ENCODE measurements at places on chromosomes 3 and 15. TPM values are rescaled to one million over a fixed set of nuclear protein-coding genes. Genes with fewer than 3 reads are reported as not detected.

TM4SF18 gene
- 4.2 TPM for total RNA-seq

KLF15 gene
- 107 TPM for total RNA-seq

LMOD3 gene
- not detected for total RNA-seq

C2CD4A gene
- total RNA-seq, result 6.3 TPM

NOX5 gene
- total RNA-seq, result not detected

DNA sequence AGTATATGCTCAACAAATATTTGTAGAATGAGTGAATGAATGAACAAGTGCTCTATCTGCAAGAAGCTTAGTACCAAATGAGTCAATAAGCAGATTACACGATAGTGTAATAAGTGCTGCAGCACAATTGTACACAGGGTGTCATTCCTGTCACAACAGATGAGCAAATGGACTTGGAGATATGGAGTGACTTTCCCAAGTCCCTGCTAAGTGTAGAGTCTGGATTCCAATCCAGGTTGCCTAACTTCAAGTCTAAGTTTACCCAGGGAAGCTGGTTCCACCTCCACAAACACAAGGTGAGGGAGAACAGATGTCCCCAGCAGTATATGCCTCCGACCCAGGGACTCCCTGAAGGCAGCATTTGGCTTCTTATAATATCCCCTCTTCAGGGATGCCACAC, 77.7 kb upstream of the RAD18 start:
- no peaks in the 10 kb centered on the region for H3K27me3 ChIP-seq
- H3K4me3 ChIP-seq, result no peak overlapping the region
- DNase-seq, result no peak
- no peaks in the 10 kb centered on the region for H3K36me3 ChIP-seq

GRCh38 chr15:57217778-57218598, 158.3 kb upstream of the CGNL1 start:
- H3K4me1 ChIP-seq, result no peaks in the 10 kb centered on the region
- H3K4me3 ChIP-seq, result no peak overlapping the region
- no peak for DNase-seq
- H3K36me3 ChIP-seq, result no peaks in the 10 kb centered on the region
- H3K27me3 ChIP-seq, result no peaks in the 10 kb centered on the region

DNA sequence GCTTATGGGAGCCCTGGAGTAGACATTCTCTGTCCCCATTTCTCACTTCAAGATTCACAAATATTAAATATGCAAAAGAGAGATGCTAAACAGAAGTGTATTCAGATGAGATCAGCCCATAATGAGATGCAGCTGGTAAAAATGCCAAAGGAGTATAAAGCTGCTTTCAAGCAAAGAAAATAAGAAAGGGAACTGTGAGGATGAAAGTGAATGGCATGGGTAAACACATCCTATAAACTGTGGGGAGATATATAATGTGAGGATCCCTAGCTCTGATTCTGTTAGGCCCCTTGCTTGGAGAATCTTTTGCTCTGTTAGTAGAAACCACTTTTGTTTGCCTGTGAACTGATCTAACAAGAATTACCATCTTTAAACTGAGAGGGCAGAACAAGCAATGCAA, 396.6 kb downstream of the SOX2 start:
- no peak overlapping the region for H3K4me3 ChIP-seq
- no peaks in the 10 kb centered on the region for H3K27me3 ChIP-seq
- H3K4me1 ChIP-seq, result no peaks in the 10 kb centered on the region
- H3K36me3 ChIP-seq, result no peaks in the 10 kb centered on the region
- no peak for DNase-seq

GRCh38 chr15:53072077-53072476, 281.9 kb upstream of the ONECUT1 start:
- DNase-seq, result peak; percentile 73
- no peaks in the 10 kb centered on the region for H3K4me1 ChIP-seq
- H3K27me3 ChIP-seq, result no peaks in the 10 kb centered on the region
- H3K27ac ChIP-seq, result no peak overlapping the region

DNA sequence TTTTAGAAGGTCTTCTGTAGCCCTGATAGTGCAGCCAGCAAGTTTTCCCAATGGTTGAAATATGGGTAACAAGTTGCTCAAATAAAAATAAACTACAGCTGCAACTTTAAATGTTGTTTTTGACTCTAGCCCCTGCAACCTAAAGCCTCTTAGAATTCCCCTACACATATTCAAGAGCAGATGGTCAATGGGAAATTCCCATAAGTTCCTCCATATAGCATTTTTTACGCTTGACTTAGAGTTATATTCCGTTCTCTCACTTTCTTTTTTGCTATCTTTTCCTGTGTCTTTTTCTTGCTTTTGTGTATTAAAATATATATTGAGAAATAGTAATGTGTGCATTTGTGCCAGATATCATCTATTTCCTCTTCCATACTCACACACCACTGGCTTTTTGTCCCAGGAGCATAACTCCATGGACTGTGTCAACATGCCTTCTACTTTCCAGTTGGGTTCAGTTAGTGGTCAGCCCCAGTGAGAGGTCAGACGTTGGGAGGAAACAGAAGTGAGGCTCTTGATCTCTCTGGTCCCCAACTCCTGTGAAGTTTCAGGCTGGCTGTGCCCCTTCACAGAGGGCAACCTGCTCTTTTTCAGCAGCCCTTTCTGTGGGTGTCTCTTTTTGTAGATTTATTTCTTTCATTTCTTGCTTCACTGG, 63.3 kb upstream of the TP63 start:
- no peaks in the 10 kb centered on the region for H3K27me3 ChIP-seq
- H3K4me1 ChIP-seq, result peaks cover 3% of the 10 kb centered on the region
- no peak overlapping the region for H3K4me3 ChIP-seq
- no peak for DNase-seq
- H3K36me3 ChIP-seq, result no peaks in the 10 kb centered on the region
- H3K27ac ChIP-seq, result no peak overlapping the region

GRCh38 chr3:119759962-119760361, 21.9 kb upstream of the NR1I2 start:
- no peaks in the 10 kb centered on the region for H3K27me3 ChIP-seq
- no peak overlapping the region for H3K27ac ChIP-seq
- no peaks in the 10 kb centered on the region for H3K36me3 ChIP-seq
- DNase-seq, result no peak

- no peak for DNase-seq
- no peaks in the 10 kb centered on the region for H3K4me1 ChIP-seq
- H3K27ac ChIP-seq, result no peak overlapping the region
- H3K27me3 ChIP-seq, result no peaks in the 10 kb centered on the region
Measured at GRCh38 chr3:167450195-167450594, 23.6 kb downstream of the SERPINI2 start.

DNA sequence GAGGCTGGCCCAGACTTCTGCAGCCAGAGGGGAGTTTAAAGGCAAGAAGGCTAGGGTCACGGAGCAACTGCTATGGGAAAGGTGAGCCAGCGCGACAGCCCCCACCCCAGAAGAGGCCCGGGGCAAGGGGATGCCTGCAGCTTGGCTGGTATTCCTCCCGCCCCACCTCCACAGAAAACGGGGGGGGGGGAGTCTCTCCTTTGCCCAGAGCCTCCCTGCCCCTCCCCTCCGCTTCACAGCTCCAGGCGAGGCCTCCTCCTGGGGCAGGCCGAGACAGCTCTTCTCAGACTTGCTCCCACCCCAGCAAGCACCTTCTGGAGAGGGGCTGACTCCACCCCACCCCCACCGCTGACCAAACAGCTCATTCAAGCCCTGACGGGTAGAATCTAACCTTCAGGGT, 13.4 kb downstream of the ANP32A start:
- H3K27me3 ChIP-seq, result no peaks in the 10 kb centered on the region
- H3K4me3 ChIP-seq, result no peak overlapping the region
- H3K36me3 ChIP-seq, result no peaks in the 10 kb centered on the region
- H3K4me1 ChIP-seq, result no peaks in the 10 kb centered on the region

DNA sequence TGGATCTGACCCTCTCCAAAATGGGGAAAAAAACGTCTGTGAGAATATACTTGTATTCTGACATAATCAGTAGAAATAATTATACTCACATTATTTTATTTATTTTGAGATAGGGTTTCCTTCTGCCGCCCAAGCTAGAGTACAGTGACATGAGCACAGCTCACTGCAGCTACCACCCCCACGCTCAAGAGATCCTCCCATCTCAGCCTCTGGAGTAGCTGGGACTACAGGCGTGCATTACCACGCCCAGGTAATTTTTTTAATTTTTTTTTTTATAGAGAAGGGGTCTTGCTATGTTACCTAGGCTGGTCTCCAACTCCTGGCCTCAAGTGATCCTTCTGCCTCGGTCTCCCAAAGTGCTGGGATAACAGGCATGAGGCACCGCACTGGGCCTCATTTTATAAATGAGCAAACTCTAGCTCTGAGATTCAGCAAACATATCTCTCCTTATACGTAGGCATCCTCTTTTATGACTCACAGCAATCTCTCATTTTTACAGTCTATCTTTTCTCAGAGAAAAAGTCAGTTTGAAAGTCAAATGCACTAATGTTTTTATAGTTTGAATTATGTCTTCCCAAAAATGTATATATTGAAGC, 989 bp upstream of the VGLL3 start:
- H3K4me1 ChIP-seq, result no peaks in the 10 kb centered on the region
- H3K27me3 ChIP-seq, result peaks cover 11% of the 10 kb centered on the region
- no peak overlapping the region for H3K4me3 ChIP-seq
- no peak for DNase-seq

DNA sequence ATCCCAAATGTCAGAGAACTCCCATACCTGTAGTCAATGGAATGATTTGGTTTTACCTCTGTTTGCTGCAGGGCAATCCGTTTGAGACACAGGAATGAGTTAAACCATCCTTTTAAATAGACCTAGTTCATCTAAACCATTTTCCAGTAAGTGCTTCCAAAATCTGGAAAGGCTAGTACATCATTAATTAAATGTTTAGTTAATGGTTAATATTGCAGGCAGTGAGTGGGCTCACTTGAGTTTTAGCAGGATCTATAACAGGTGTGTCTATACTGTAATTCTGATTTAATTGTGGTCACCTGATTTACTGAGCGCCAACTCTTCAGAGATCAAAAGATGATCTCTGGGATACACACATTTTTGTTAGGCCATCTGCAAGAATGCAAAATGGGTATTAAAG, 353.9 kb upstream of the ROPN1 start:
- no peak overlapping the region for H3K4me3 ChIP-seq
- H3K27ac ChIP-seq, result no peak overlapping the region
- no peaks in the 10 kb centered on the region for H3K27me3 ChIP-seq
- no peak for DNase-seq
- no peaks in the 10 kb centered on the region for H3K4me1 ChIP-seq

DNA sequence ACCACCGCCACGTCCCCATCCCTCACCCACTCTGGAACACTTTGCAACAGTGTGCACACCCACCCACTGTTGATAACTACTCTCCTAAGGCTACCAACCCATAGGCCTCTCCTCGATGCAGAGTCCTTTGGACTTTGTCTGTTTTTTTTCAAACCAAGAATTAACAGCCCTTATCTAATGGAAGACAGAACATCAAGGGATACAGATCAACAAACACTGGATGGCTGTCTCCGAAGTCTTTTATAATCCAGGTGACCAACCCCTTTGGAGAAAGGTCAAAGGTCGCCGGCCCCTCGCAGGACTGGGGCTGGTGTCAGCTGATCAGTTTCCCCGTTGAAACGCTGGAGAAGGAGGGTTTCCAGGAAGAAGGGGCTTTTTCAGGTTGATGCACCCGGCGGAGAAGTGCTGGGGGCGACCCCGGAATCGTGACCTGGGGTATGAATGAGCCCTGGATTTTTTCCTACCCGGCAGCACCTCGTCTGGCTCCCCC, 532 bp downstream of the B4GALT4 start:
- peaks cover 8% of the 10 kb centered on the region for H3K36me3 ChIP-seq
- H3K4me3 ChIP-seq, result peak overlapping the region; percentile 68
- H3K27ac ChIP-seq, result peak overlapping the region; percentile 86
- no peaks in the 10 kb centered on the region for H3K27me3 ChIP-seq
- DNase-seq, result peak; percentile 69

DNA sequence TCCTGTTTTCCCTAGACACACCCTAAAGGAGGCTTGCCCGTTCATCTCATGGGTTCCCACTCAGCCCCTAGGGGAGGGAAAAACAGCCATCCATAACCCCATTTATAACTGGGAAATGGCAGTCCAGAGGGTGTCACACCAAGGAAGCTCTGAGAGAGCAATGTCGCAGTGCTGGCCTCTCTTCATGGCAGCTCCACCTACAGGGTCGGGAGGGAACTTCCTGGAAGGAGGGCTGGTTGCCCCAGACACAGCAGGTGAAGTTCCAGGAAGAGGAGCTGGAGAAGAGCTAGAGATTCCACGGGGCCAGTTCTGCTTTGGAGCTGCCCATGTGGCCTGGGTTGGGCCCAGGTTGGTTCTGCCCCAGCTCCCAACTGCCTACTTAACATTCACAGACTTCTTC, 22.3 kb upstream of the LINGO1 start:
- no peak for DNase-seq
- H3K4me3 ChIP-seq, result no peak overlapping the region
- no peaks in the 10 kb centered on the region for H3K4me1 ChIP-seq
- H3K36me3 ChIP-seq, result no peaks in the 10 kb centered on the region

GRCh38 chr3:41167722-41168497, 31.4 kb upstream of the CTNNB1 start:
- no peaks in the 10 kb centered on the region for H3K36me3 ChIP-seq
- H3K27ac ChIP-seq, result no peak overlapping the region
- no peaks in the 10 kb centered on the region for H3K27me3 ChIP-seq
- H3K4me3 ChIP-seq, result no peak overlapping the region
- H3K4me1 ChIP-seq, result no peaks in the 10 kb centered on the region

GRCh38 chr15:69515926-69516325, 63.3 kb downstream of the RPLP1 start:
- no peaks in the 10 kb centered on the region for H3K4me1 ChIP-seq
- H3K36me3 ChIP-seq, result no peaks in the 10 kb centered on the region
- DNase-seq, result no peak
- H3K4me3 ChIP-seq, result no peak overlapping the region
- H3K27ac ChIP-seq, result no peak overlapping the region

- DNase-seq, result no peak
- peaks cover 2% of the 10 kb centered on the region for H3K4me1 ChIP-seq
- H3K4me3 ChIP-seq, result no peak overlapping the region
- no peaks in the 10 kb centered on the region for H3K27me3 ChIP-seq
- no peaks in the 10 kb centered on the region for H3K36me3 ChIP-seq
Measured at GRCh38 chr15:84834229-84834955, 17.2 kb downstream of the ALPK3 start.

DNA sequence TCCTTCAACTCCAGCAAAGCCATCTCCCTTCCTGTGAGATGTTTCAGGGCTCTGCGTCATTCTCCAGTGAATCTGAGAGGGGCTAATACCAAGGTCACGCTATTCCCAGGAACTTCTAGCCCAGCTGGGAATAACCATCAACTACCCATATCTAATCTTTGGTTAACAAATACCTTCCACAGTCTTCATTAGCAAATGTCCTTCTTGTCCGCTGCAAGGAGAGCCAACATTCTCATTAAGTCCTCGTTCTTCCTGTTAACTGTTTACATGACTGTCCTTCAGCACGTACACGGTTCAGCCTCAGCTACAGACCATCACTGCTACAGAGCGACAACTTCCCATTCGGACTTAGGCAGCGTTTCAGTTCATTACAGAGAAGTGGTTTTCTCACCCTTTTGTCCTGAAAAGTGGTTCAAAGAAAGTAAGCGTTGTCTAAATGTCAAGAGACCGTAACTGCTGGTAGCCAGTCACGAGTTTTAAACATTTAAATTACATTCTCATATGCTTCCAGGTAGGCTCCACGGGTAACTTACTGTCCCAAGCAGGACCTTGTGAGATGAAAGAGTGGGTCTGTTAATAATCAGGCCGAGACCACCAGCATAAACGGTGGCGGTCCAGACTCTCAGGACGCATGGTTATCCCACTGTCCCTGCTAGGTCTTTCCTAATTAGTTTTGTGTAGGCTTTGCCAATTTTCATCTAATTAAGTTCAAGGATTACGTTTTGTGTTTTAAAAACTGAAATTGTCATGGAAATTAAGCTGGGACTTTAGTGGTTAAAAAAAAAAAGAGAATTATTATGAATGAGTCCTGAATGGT, 63.8 kb downstream of the CHSY1 start:
- DNase-seq, result no peak
- no peaks in the 10 kb centered on the region for H3K36me3 ChIP-seq
- no peak overlapping the region for H3K4me3 ChIP-seq
- peak overlapping the region; percentile 34 for H3K27ac ChIP-seq
- H3K4me1 ChIP-seq, result no peaks in the 10 kb centered on the region
